ENCODE measurements at places on chromosomes 1 and 21.

DNA sequence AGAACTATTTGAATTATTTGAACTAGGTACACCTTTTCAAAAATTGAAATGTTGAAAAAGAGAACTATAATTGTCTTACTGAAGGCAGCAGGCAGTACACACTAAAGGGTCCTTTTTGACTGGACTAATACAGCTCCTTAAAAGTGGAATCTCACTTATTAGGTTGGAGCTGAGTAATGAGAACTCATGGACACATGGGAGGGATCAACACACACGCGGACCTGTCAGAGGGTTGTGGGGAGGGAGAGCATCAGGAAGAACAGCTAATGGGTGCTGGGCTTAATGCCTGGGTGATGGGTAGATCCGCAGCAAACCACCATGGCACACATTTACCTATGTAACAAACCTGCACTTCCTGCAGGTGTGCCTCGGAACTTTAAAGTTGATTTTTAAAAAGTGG lies 145.0 kb downstream of the BRINP2 start:
- DNase-seq: no peak

DNA sequence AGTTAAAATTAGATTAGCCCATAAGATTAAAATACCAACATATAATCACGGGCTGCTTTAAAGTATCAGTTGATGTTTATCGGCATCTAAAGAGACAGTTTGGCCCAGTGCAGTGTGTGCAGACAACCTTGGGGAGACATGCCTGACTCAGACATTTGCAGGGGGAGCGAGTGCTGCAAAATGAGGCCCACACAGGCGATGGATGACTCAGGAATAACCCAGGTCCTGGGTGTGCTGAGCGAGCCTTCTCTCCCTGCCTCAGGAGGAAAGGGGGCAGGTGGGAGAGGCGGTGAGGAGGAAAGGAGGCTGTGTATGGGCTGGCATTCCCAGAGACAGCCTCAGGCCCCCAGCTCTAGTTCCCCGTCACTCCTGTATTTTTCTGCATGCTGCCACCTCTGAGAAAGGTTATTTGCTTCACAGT lies 9.0 kb downstream of the SLC9A1 start:
- DNase-seq: no peak

- DNase-seq: no peak
These were observed 28.3 kb downstream of the EIF2D start for GRCh38 chr1:206583707-206584648.

DNA sequence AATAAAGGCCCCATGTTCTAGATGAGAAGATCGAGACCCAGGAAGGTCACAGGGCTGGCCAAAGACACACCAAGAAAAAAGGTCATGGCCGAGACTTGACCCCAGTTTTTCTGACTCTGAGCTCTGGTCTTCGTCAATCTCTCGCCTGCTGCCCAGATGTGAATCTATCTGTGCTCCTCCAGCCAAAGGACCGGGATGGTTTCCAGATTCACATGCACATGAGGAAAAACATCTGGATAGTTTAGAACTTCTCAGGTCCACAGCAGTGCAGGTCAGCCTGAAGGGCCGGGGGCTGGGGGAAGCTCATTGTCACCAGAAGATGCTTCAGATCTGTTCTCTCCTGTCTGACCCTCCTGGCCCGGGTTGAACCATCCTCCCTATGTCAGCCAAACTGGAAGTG lies 49.0 kb downstream of the KCNN3 start:
- no peak for DNase-seq

- DNase-seq: no peak
These were observed 399.0 kb downstream of the KCNT2 start for GRCh38 chr1:196209265-196209664.

Measured in GM06990 (cell line).